Activated CD4-positive, CD25-positive, alpha-beta regulatory T cell treated with anti-CD3 and anti-CD28 coated beads, Interleukin-2, amount 50 U/mL, for 24 hours (primary cell): ENCODE measurements at places on chromosomes 4 and X.

DNA sequence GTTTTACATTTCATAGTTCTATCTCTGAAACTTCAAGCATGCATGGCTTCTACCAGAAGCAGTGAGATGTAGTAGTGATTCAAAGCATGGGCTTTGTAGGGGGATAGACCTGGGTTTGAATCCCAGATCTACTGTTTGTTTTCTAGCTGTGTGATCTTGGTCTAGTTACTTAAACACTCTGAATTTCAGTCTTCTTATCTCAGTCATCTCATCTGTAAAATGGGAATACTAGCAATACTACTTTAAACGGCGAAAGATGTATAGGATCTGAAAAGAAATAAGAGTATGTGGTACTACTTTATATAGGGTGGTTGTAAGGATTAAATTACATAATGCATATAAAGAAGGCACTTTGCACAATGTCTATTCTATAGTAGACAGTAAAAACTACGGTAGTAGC lies 20.0 kb upstream of the RNF128 start:
- no peak for ATAC-seq

DNA sequence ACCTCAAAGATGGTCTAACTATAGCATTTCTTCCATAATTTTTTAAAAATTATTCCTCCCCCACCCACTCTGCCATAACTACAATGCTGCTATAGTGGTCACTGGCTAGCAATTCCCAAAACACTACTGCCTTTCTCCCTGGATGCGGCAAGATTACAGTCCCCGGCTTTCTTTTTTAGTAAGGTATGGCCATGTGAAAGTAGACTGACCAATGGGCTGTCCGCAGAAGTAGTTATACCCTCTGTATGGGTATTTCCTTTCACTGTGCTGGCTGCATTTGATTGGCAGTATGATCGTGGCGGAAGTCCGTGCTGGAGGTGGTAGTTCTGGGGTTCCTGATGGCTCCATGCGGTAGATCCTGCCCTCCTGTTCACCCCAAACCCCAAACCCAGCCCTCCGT lies 166.0 kb downstream of the FBXO8 start:
- ATAC-seq = no peak

GRCh38 chr4:154877110-154877760 lies 96.2 kb downstream of the RBM46 start:
- ATAC-seq = no peak

- no peak for ATAC-seq
Measured at GRCh38 chr4:168522356-168522755, 25.5 kb downstream of the PALLD start.

- ATAC-seq = no peak
Measured at GRCh38 chr4:116838609-116839008, 246.8 kb downstream of the TRAM1L1 start.

- no peak for ATAC-seq
Measured at GRCh38 chr4:77418333-77418732, 187.3 kb upstream of the CXCL13 start.

GRCh38 chrX:148385471-148385870 lies 114.9 kb upstream of the AFF2 start:
- no peak for ATAC-seq
